ENCODE measurements at places on chromosomes 2 and 18.

DNA sequence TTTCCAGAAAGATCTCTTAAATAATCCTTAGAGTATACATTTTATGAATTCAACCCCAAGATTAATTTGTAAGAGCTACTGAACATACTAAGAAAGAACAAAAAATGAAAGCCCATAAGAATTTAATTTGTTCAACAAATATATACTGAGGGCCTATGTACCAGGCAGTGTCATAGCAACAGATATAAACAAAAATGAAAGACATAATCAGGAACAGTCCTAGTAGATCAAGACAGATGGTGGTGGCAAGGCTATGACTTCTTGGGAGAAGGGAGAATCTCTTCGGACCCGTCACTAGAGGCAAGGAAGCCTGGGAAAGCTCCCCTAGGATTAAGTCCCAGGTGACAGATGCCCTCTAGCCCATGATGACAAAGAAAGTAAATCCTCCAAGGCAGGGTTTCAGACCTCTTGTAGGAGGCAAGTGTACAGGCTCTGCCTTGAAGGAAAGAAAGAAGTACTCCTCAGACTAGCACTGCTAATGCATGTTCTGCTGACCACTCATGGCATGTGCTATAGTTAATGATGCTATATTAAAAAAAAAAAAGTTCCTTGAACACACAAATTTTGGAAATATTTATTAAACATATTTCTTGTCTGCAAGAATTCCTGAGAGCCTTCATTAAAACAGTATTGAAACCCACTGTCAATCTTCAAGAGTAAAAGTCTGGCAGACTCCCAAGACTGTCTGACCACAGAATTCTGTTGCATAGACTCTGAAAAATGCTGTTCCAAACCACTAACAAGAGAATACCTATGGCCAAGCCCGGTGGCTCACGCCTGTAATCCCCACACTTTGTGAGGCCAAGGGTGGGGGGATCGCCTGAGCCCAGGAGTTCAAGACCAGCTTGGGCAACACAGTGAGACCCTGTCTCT lies 31.5 kb downstream of the NOL10 start:
- no peak for DNase-seq

DNA sequence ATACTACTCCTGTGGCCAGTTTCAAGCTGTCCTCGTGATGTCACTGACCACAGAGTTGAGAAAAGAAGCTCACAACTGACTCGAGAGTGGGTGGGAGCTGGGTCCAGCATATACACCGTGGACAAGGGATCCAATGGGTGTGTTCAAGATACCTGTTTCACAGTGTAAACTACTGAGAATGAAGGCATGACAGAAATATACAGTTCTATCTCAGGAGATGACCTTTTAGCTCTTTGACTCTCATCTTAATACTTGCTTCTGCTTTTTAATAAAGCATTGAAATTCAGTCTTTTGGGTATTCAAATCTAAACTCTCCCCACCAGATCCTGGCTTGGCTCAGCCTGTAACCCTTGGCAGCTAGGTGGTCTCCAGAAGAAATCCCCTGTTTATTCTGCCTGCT lies 130.1 kb downstream of the MAP2 start:
- no peak for DNase-seq

- DNase-seq = no peak
Measured at GRCh38 chr2:156456616-156457015, 20.4 kb downstream of the GPD2 start.

DNA sequence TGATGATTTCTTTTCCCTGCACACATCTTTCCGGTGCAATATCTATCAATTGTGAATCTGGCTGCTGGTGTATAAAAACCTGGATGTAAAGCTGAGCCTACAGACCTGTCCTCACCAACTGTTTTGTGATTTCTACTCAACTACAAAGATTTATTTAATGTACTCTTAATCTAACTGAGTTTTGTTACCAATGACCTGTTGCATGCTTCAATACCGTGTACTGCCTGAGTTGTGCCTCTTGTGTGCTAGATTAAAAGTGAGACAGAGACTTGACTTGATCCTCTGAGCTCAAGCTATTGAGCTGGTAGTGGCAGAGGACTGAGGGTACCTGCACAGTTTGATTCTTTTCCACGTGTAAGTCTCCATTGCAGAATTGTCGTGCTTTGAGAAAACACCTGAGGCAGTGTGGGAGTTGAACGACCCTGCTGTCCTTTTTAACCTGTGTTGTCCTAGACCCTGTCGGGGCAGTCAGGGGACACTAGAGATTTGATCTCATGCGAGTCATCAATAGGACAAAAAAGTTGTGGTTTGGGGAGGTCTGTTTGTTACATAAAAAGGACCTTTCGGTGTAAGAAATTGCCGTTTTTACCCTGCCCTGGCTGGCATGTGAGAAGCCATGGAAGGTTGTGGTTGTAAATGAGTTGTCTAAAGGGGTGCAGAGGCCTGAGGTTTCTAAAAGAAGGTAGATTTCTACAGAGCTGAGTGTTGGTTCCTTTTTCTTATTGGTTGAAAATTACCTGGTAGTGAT lies 231.3 kb downstream of the ALPK2 start:
- DNase-seq = no peak

DNA sequence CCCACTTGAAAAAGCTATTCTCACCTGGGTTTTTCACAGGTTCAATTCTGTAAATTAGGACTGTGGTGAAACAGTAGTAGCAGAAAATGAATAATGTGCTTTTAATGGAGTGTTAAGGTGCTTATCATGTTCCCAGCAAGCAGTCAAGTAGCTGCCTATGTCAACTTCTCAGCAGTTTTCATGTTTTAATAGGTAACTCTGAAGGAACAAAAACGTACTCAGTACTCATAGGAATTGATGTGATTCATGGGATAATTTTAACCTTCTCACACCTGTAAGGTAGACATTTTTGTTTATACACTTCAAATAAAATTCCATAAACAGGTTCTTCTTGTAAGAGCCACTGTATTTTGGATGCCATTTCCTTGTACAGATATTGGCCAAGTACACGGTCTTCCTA lies 801.6 kb downstream of the MBD2 start:
- DNase-seq = no peak

- DNase-seq = no peak
Measured at GRCh38 chr2:2014251-2014771, 270.0 kb upstream of the PXDN start.

DNA sequence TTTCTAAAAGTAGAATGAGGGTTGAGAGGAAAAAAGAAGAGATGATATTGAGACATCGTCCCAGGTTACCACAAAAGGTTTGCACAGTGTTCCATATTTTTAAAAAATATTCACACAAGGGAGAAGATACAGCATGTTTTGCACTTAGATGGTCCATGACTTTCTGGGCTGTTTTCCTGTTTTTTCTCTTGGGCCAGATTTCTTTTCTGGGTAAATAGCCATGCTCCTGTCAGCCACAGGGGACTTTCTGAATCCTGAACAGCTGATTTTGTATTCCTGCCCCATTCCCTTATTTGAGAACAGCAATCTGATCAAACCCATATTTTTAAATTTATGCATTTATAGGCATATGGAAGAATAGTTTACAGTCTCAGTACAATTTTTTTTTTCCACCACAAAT lies 185.9 kb upstream of the NRP2 start:
- DNase-seq = no peak

DNA sequence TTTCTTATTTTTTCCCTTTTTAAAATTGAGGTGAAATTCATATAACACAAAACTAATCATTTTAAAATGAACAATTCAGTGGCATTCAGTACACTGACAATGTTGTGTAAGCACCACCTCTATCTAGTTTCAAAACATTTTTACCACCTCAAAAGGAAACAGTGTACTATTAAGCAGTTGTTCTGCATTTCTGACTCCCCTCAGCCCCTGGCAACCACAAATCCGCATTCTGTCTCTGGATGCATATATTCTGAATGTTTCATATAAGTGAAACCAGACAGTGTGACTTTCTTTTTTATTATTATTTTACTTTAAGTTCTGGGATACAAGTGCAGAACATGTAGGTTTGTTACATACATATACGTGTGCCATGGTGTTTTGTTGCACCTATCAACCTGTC lies 19.2 kb upstream of the TANK start:
- DNase-seq = no peak

DNA sequence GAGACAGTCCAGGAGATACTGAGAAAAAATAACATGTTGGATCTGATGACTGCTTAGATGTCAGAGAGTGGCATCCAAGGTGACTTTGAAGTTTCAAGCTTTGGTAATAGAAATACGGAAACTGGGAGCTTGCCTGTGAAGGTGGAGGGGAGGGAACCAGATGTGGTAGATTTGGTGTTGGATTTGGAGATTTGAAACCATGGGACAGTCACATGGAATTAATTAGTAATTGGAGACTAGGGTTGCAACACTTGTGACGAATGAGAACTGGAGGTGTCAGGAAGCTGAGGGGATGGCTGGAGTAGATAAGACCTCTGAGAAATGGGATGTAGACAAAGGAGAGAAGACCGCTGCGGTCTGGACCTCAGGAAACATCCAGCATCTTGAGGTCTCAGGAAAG lies 46.7 kb downstream of the RPL37A start:
- DNase-seq = no peak

- no peak for DNase-seq
Measured at GRCh38 chr2:27255187-27255586, 7.7 kb downstream of the SLC30A3 start.

GRCh38 chr2:95012881-95013550 lies 12.5 kb upstream of the MAL start:
- DNase-seq = no peak

DNA sequence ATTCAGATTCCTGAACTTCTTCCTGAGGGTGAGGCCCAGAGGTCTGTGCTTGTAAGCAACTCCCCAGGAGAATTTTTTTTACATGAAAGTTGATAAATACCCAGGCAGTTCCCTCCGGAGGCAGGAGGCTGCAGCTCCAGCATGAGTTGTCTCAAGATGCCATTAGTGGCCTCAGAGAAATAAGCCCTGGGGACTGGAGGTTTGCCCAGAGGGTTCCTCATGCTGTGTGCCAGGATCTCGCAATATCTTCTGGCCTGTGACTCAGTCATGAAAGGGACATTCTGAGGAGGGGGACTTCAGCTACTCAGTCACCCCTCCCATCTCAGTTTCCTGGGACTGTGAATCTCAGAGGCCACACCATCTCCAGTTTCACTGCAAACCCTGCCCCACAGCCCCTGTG lies 49.9 kb downstream of the LYPD1 start:
- DNase-seq = no peak

- DNase-seq = no peak
Measured at GRCh38 chr2:190717764-190718651, 69.1 kb downstream of the NAB1 start.

- DNase-seq = no peak
Measured at GRCh38 chr2:48651158-48651790, 33.6 kb downstream of the GTF2A1L start.
